Breast epithelium (tissue), 4 donors: ENCODE measurements at places on chromosomes 13 and 19. TPM values are rescaled to one million over a fixed set of nuclear protein-coding genes. Genes with fewer than 3 reads are reported as not detected.

TYROBP gene
- total RNA-seq: 56.4 TPM

GRK1 gene
- total RNA-seq: not detected

UGGT2 gene
- 65.3 TPM for total RNA-seq

MEIOSIN gene
- not detected for total RNA-seq

CABP5 gene
- not detected for total RNA-seq

PDX1 gene
- total RNA-seq: not detected

STXBP2 gene
- total RNA-seq: 55.3 TPM

SERPINE3 gene
- 0.73 TPM for total RNA-seq

PLVAP gene
- total RNA-seq: 19.9 TPM

C1QTNF9B gene
- total RNA-seq: not detected

ALOX5AP gene
- total RNA-seq: 47.4 TPM

SIGLEC14 gene
- total RNA-seq: 2.0 TPM

CEACAM3 gene
- total RNA-seq: not detected

CACNG7 gene
- total RNA-seq: not detected

ZNF132 gene
- total RNA-seq: 3.5 TPM

METTL21C gene
- total RNA-seq: not detected

POU2F2 gene
- 1.6 TPM for total RNA-seq

DNA sequence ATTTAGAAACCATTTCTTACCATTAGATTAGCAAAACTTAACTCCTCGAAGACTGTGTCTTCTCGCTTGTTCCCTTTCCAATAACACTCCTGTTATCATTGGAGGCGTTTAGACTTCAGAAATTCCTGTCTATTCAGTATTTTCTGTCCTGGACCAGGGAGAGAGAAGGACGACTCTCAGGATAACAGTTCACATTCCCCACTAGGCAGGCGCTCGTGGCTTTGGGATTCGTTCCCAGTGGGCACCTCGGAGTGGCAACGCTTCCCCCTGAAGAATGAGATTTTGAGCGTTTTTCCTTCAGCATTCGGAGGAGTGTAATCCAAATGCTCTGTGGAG is 429 bp upstream of the ZNF225 start:
- no peak for DNase-seq

DNA sequence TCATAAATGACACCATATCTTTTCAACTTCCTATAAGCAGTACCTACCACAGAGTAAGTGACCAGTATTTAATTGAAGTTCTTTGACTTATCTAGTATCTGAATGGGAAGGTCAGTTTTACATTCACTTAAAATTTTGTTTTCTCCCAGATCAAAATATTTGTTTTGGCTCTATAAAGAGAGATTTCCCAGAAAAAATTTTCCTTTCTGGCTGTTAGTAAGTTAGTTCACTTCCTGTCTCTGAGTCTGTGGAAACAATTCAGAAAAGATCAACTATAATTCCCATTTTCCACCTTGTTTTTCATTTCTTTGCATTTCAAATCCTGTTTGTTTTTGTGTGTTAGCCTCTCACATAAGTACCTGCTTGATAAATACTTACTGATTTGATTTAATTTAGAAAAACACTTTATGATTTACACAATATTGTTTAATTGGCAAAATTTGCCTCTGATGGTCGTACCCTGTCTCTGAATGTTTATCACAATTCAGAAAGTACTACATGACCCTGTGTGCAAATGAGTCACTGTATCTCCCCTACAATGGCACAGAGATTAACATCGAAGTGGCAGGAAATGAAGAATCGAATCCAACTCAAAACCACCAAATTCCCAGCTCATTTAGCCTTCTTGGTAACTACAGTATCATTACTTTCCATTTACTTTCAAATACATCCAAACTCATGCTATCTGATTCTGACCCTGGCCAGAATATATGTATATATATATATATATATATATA is 15.4 kb upstream of the MED4 start:
- no peak for DNase-seq

DNA sequence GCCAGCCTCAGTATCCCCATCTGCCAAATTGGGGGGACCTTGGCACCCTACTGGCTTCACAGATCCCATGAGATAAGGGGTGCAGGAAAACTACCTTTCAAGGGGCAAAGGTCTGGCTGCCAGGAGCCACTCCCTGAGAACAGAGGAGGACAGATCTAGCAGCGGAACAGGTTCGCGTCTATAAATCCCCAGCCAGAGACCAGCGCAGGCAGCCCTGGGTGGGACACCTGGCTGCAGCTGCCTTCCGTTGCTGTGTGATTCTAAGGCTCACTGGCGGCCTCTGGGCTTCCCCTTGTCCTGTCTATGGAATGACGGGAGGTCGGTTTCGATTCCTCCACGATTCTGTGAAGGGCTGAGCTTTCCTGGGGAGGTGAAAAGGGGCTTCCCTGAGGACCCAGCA is 7.3 kb downstream of the RELB start:
- DNase-seq: no peak

DNA sequence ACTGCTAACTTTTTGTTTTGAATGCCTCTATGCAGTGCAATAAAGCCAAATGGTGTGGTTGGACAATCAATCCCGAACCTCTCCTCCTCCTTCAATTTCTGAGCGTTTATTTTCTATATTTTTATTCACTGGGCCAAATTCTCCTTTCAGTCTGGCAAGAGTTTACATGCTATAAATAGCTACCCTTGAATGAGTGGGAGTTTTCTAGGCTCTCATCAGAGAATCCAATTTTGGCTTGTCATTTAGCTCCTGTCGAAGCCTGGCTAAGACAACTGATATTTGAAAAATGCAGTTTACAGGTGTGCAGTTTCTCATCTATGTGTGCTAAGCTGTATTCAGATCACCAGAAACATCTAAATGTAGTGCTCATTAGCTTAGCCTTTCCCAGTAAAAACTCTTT is 61.8 kb downstream of the OLFM4 start:
- DNase-seq: no peak

- DNase-seq: no peak
Measured at GRCh38 chr13:33230178-33230881, 55.2 kb downstream of the STARD13 start.

GRCh38 chr13:99331881-99332293 is 24.7 kb upstream of the GPR183 start:
- DNase-seq: no peak

- DNase-seq: no peak
Measured at GRCh38 chr13:107450931-107451330, 764.4 kb downstream of the LIG4 start.

GRCh38 chr19:31648347-31648746 is 299.1 kb upstream of the TSHZ3 start:
- no peak for DNase-seq

- DNase-seq: no peak
Measured at GRCh38 chr19:55622242-55622969, 2.0 kb downstream of the ZNF784 start.

DNA sequence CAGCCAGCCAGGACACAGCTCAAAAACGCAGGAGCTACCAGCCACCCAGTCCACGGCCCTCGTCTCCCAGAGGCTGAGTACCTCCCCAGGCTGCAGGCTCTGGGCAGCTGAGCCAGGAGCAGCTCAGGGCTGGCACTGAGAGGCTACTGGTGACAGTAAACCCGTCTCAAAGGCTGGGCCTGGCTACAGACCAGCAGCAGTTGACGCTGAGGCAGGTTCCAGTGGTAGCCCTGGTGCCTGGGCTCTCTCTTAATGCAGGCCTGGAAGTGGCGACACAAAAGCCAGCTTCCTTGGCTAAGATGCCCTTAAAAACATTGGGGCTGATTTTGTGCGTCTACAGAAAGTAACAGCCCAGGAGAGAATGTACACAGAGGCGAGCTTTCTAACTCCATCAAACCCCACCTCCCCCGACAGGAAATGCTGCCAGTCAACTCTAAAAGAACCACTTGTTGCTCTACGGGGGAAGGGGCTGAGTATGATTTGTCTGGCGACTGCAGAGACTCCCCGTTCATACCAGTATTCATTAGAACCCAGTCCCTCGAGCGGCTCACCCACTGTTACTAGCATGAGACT is 126.3 kb downstream of the STK24 start:
- DNase-seq: no peak

DNA sequence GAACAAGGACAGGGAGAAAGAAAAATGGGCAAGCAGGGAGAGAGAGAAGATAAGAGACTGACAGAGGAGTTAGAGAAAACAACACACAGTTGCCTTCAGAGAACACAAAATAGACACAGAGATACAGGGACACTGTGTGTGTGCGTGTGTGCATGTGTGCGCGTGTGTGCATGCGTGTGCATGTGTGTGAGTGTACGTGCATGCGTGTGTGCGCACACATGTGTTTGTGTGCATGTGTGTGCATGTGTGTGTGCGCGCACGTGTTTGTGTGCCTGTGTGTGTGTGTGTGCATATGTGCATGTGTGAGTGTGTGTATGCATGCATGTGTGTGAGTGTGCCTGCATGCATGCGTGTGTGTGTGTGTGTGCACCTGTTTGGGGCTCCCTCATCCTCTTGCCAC is 5.9 kb upstream of the PLAUR start:
- DNase-seq: no peak

- DNase-seq: no peak
Measured at GRCh38 chr13:64052521-64052920, 2636.9 kb upstream of the PCDH20 start.

DNA sequence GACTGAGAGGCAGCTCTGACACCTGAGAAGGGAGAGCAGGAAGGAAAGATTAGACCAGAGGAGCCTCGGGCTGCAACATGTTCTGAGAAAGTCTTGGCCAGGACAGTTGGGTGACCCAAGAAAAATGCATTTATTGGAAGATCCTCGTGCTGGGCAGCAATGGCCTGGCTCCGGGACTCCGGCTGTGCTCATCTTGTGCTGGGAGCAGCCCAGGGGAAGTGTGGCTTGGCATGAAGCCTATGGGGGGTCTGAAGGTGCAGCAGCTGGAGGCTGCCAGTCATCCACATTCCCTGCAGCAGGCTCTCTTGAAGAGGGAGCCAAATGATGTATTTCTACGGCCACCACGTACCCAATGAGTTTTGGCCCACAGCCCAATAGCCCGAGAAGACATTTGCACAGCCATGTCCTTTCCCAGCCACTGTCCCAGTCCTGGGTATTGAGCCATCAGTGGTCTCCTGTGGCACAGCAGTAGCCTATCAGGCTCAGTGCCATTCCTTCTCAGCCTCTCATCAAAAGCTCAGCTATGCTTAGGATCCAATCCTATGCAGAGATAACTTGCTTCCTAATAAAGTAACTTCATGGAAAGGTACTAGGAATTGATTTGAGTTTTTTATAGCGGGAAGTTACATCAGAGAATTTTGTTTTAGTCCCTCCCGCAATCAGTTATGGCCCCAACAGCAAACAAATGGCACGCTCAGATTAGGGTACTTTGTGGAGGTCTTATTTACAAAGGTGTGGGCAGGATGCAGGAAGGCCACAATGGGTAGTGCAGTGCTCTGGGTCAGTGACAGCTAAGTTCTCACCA is 76.0 kb upstream of the MEDAG start:
- DNase-seq: no peak

DNA sequence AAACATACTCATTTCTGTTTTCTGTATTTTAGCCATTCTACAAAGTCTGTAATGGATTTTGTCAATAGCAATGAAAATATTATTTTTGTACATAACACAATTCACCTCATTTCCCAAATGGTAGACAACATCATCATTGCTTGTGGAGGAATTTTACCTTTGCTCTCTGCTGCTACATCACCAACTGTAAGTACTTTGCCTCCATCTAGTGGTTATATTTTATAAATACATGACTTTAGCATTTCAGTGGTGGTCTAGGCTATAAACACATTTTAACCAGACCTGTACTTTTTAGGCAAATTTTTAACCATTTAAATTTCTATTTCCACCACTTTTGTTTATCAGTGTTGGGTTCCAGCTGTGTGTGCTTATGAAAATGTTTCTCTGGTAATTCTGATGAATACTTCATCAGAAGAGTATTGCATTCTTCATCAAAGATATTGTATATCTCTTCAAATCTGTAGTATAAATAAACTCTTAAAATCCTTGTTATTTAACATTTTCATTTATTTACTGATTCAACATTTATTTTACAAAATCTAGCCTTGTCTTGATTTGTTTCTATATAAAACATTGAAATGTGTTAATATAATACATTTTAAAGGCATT is 222.4 kb downstream of the NBEA start:
- DNase-seq: no peak

- no peak for DNase-seq
Measured at GRCh38 chr19:41174297-41174928, 18.6 kb upstream of the CYP2S1 start.

- DNase-seq: no peak
Measured at GRCh38 chr13:74978591-74978990, 503.4 kb downstream of the TBC1D4 start.

GRCh38 chr13:77715233-77715891 is 17.9 kb downstream of the SLAIN1 start:
- no peak for DNase-seq

- no peak for DNase-seq
Measured at GRCh38 chr19:6769006-6769619, 1.9 kb upstream of the SH2D3A start.

DNA sequence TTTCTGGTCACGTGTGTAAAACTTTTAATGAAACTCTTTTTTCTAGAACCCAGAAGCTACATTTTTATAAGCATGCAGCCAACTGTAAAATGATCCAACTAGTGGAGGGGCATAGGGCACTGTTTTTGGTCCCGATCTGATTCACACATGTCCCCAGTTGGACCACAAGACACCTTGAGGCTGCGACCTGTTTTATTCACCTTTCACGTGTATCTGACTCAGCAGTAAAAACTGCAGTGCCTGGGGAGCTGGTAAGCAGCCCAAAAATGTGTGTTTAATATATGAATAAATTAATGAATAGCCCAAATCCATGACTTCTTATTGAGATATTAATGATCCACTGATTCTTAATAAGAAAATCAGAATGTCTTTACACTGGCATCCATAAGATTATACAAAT is 140.4 kb downstream of the COL4A1 start:
- DNase-seq: no peak

DNA sequence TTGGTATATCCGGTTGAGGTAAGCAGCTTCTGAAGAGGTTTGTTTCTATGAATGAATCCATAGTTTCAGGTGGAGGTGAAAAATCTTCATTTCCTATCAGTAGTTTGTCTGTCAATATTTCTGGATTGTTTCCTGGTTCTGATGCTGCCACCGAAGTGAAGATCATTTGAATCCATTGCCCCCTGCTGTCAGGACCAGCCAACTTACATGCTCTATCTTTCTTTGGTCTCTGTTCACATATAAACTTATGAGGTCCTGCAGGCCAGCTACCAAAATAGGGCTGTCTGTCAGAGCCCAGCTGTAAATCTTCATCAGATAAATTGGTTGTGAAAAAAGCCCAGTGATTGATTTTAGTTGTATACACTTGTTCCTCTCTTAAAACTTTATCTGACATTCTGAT is 15.2 kb upstream of the N4BP2L1 start:
- no peak for DNase-seq

DNA sequence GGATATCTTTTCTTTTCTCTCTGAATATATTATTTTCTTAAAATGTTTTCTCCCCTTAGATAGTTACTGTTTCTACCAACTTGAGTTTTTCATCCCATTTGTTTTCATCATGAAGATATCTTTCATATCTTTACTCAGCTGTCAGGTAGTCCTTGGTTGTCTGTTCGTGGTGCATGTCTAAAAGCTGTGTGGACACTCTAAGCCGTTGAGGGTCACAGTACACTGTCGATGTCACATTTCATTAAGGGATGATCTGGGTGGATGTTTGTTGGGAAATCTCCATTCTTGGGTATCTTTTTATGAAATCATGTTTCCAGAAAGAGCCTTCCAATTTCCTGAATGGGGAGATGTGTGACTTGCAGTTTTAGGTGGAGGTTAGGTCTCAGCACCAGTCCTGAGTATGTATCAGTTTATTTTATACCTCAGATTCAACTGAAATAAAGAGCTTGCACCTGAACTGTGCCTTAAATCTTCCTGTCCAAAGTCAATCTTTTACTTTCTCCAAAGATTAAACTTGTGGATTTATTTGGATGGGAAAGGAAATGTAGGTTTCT is 23.2 kb downstream of the ZMYM2 start:
- no peak for DNase-seq

- DNase-seq: no peak
Measured at GRCh38 chr13:67351909-67352308, 121.8 kb upstream of the PCDH9 start.
